ENCODE measurements at places on chromosomes 13 and 19.

GRCh38 chr13:36190771-36191170 lies 23.6 kb downstream of the SOHLH2 start:
- no peak for DNase-seq

DNA sequence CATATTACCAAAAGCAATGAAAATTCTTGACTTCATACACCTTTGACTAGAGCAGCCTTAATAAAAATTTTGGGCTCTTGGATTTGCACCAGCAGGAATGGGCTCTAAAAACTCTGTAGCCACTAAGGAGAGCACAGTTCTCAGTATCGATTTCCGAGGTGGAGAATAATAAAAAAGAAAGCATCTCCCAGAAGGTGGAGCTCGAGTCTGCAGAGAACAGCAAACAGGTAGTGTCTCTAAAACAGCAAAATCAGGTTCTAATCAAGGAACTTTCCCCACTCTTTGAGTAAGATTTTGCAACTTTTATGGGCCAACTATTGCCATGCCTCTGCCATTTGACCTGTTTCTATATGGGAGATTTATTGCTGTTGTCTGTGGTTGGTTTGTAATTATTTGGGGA lies 258.7 kb upstream of the GPC6 start:
- DNase-seq, result no peak

DNA sequence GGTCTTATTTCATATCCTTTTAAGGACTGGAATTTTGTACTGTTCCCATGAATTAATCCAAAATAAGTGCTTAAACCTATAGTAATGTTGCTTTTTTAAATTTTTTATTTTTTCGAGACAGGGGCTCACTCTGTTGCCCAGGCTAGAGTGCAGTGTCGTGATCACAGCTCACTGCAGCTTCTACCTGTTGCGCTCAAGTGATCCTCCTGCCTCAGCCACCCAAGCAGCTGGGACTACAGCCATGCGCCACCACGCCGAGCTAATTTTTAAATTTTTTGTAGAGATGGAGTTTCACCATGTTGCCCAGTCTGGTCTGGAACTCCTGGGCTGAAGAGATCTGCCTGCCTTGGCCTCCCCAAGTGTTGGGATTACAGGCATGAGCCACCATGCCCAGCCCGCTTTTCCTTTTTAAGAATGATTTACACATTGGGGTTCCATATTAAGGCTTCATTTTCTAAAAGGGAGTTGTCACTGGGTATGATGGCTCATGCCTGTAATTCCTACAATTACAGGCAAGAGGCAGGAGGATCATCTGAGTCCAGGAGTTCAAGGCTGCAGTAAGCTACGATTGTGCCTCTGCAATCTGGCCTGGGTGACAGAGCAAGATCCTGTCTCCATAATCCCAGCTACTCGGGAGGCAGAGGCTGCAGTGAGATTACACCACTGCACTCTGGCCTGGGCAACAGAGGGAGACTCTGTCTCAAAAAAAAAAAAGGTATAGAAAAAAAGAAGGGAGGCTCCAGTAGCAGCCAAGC lies 28.3 kb upstream of the AKT2 start:
- DNase-seq, result no peak

- no peak for DNase-seq
Measured at GRCh38 chr19:35710784-35711723, 6.7 kb downstream of the ZBTB32 start.

GRCh38 chr19:45045671-45046353 lies 7.0 kb downstream of the CLASRP start:
- DNase-seq, result no peak

- no peak for DNase-seq
Measured at GRCh38 chr19:3065675-3066357, 3.5 kb upstream of the TLE5 start.

GRCh38 chr13:20401531-20401930 lies 124.1 kb downstream of the CRYL1 start:
- no peak for DNase-seq

DNA sequence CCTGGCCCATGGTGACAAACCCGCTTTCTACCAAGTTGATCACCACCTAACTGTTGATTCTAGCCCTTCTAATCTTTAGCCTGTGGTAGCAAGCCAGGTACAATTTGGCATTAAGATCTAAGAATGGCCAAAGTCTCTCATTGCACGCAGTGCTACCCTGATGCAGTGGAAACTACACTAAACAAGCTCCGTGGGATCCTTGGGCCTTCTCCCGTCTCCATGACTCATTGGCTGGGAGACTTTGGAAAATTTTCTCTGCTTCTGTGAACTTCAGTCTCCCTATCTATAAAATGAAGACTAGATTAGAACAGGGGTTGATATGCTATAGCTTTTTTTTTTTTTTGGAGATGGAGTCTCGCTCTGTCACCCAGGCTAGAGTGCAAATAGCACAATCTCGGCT lies 223.0 kb downstream of the TSHZ3 start:
- DNase-seq, result no peak

DNA sequence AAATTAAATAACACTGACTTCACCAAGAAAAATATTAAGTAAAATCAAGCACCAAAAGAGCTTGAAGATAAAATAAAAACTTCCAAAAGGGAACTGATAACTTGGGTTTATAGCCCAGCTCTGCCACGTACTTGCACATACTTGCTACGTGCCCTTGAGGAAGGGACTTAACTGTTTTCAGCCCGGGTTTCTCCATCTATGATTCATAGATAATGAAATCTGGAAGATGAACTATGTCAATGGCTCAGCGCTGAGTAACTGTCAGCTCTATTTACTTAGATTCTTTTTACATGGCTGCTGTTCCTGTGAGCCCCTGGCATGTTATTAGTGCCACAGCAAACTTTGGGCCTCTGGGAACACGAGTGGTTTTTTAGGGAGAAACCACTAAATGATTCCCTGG lies 9.6 kb upstream of the ZC3H13 start:
- DNase-seq, result no peak

GRCh38 chr19:14632286-14632685 lies 42.4 kb downstream of the ADGRE3 start:
- no peak for DNase-seq

DNA sequence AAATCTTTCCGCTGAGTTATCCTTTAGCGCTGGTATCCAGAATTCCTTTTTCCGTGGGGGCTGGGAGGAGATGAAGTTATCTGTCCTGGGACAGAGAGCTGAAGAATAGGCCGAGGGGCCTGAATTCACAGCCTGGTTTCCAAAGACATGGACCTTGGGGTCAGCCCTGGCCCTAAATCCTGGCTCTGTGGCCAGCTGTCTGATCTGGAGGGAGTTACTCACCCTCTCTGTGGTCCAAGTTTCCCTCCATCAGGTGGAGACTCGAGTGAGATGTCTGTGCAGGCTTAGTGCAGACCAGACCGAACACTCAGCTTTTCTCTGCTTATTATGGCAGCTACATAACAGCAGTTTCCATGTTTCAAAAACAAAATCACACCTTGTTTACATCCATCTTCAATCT lies 59.6 kb downstream of the CDADC1 start:
- DNase-seq, result no peak

DNA sequence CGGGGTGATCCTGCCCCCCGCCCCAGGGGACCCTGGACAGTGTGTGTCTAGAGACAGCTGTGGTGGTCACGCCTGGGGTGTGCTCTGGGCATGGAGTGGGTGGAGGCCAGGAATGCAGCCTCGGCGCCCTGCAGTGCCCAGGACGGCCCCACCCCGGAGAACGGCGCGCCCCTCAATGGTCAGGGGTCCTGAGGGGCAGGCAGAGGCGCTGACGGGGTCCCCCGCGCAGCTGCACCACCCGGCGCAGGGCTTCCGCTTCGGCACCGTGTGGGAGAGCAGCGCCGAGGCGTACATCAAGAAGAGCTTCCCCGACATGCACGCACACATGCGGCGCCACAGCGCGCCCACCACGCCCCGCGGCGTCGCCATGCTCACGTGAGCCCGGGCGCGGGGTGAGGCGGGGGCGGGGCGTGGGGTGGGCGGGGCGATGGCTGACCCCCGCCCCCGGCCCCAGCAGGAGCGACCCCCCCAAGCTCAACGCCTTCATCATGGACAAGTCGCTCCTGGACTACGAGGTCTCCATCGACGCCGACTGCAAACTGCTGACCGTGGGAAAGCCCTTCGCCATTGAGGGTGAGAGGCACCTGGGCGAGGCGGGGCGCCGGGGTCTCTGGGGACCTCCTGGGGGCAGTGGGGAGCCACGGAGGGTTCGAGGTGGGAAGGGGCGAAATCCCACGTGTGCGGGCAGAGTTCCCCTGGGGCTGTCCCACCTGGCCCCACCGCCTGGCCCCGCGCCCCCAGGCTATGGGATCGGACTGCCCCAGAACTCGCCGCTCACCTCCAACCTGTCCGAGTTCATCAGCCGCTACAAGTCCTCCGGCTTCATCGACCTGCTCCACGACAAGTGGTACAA lies 7.4 kb downstream of the GRIN3B start:
- no peak for DNase-seq

DNA sequence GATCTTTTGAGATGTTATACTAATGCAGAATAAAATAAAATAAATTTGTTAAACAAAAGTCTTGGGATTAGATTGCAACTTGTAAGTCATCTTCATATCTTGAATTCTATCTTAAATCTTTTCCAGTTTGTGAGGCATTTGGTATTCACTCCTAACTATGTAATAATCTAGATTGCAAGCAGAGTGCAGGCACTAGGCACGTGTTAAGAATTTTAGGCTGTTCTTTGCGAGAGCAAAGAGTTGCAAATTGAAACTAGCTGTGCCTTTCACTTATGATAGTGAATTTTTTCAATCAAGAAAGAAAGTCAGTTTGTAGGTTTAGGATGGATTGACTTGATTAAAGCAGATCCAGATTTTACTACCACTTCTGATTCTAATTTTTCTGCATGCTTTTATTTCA lies 264.1 kb upstream of the SPRY2 start:
- no peak for DNase-seq

DNA sequence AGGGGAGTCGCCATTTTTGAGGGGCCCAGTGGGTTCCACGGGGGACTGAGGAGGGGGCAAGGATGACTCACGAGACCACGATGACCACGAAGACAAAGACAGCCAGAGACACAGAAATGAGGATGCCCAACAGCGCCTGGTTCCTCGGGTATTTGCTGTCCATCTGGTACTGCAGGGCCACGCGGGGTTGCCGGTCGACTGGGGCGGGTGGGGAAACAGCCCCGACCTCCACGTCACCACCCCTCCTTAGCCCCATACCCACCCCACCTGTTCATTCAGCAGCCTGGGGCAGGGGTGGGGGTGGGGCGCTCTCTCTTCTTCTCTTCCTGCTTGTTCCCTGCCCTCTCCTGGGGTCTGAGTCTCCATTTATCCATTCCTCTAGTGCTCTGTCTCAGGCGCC lies 8.6 kb downstream of the IZUMO2 start:
- DNase-seq, result no peak

GRCh38 chr13:113283904-113284303 lies 13.1 kb upstream of the LAMP1 start:
- no peak for DNase-seq

DNA sequence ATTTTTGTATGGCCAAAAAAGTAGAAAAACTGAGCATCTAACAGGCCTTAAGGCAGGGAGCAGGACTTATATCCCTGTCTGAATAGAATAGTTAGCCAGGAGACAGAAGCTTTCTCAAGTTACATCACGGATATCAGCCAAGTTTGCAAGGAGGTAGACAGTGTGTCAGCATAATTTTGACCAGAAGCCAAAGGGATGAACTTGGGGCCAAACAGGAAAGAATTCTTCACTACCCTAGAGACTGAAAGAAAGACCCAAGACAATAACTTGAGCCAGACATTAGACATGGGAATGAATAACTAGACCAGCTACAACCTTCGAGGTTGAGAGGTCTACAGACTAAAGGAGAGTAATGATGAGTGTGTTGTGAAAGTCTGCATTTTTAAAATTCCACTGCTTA lies 48.1 kb upstream of the PCDH9 start:
- no peak for DNase-seq

DNA sequence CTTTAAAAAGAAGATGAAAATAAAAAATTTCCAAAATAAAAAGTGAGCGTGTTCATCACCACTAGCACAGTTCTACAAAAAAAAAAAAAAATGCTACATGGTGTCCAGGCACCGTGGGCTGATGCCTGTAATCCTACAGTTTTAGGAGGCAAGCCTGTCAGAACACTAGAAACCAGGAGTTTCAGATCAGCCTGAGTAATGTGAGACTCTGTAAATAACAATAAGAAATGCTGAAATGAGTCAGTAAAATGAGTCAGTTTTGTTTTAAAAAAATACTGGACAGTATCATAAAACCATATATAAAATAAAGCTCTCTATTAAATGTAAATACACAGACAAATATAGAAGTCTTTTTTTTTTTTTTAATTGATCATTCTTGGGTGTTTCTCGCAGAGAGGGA lies 30.0 kb downstream of the ZNF91 start:
- no peak for DNase-seq

DNA sequence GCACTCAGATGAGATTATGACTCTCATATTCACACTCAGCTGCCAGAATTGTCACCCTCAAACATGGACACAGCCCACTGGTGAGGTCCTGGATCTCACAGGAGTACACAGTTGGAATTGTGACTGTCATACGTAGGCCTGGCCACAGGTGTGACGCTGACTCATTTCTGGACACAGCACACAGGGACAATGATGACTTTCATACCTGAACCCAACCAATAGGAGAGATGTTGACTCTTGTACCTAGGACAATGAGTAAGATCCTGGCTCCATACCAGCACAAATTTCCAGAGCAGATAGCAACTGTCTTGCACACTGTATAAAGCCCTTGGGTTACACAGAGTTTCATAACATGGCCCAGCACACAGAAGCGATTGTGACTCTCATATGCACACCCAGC lies 46.4 kb downstream of the ZNF85 start:
- no peak for DNase-seq

DNA sequence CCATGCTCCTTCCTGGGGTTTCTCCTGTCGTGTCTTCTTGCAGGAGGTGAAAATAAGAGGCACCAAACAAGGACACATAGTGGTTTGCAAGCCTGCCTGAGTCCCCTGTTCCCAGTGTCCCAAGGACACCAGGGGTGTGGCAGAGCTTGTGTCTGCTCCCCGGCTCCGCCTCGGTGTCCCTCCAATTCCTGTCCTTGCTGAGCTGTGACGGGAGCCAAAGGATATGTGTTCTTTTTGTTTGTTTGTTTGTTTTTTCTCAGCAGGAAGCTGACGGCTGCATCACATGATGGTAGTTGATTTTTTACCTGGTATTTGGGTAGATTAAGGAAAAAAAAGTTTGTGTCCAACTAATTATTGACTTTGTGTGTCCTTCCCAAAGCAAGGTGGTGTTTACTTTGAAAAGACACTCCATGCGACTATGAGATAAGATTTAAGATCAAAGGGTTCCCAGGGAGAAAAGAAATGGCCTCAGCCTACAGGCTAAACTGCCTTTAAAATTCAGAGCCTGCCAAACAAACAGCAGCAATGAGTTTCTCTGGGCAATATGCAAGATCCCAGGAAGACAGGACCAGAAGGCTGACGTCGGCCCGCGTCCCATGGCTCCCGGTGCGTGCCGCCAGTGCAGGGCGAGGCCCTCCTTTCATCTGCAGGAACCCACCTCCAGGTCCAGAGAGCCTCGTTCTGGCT lies 50.8 kb upstream of the XPO4 start:
- no peak for DNase-seq

GRCh38 chr19:51365965-51366388 lies at the start of gene ETFB:
TSS of gene ETFB (minus strand) at chr19:51366388. CDS start at chr19:51366326, 62 bp downstream.
- DNase-seq, result no peak

DNA sequence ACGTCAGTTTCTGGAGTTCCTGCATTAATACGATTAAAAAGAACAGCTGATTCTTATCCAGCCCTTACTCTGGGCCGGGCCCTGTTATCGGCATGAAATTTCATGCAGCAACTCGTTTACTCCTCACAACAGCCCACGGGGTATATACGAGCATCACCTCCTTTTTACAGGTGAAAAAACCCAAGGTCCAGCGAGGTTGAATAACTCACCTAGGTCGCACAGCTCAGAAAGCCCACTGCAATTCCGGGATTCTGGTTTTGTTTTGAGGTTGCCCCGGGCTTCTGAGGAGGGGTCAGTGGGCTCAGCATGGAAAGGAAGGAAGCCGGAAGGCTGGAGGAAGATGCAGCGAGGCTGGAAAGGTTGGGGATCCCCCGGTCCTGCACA lies 577 bp upstream of the ACP7 start:
- no peak for DNase-seq
